ENCODE measurements at places on chromosomes 6 and 20.
A peak's percentile ranks its signal among the peaks of the same experiment; 100 is the strongest.

- DNase-seq, result peak; percentile 47
These were observed 262.1 kb downstream of the FOXC1 start for GRCh38 chr6:1871724-1872315.

- DNase-seq, result no peak
These were observed 92.9 kb downstream of the SHLD1 start for GRCh38 chr20:5843054-5843592.

GRCh38 chr20:14991023-14991422, 653.6 kb upstream of the FLRT3 start:
- DNase-seq, result no peak

DNA sequence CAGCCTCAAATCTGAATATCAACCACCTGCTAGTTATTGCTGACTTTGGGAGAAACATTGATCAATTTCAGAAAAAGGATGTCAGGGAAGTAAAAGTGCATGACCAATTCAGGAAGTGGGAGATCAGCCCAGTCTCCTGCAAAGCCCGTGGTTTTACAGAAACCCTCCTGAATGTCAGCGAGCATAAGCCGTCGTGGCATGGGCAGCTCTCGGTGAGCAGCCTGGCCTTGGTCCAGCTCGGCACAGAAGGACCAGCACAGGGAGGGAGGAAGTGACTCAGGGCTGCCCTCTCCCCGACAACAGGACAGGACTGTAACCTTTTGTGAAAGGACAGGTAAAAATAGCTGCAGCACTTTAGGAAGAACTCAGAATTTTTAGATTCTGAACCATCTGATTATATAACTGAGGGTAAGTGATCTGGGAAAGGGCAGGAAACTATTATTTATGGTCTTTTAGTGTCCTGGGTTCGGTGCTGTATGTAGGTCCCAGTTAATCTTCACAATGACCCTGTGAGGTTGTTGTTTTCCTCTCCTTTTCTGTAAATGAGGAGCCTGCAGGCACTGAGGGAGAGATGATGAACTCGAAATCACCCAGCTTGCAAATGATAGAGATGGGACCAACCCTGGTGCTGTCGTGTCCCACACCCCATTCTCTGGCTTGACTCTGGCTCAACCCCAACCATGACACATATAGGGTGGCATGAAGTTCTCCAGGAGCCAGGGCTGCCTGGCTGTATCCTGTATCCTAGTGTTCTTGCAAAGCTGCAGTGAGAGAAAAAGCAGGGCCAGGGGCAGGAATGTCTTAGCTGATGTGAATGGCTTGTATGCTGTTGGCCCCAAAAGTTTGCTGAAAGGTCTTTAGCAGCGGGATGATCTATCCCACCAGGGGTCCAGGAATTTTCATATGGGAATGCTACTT, 37.6 kb downstream of the NRN1 start:
- no peak for DNase-seq

- DNase-seq, result no peak
These were observed 12.8 kb downstream of the TEAD3 start for GRCh38 chr6:35483893-35484645.

DNA sequence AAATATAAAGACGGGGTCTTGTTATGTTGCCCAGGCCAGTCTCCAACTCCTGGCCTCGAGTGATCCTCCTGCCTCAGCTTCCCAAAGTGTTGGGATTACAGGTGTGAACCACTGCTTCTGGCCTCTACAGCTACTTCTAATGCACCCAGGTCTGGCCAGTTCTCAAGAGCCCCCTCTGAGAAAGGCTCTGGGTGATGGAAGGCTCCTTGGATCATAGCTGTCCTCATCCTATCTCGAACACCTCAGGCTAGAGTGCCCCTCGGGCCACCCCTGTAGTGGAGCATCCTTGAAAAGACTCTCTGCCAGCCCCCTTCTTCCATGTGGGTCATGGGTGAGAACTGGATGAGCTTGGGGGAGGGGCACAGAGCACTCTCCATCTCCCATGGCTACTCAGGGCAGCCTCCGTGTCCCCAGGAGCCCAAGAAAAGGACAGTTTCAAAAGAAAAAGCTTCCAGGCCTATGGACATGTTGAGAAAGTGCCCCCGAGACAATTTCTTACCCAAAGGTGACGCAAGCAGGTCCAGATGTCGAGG, 714 bp upstream of the MYLK2 start:
- DNase-seq, result no peak

DNA sequence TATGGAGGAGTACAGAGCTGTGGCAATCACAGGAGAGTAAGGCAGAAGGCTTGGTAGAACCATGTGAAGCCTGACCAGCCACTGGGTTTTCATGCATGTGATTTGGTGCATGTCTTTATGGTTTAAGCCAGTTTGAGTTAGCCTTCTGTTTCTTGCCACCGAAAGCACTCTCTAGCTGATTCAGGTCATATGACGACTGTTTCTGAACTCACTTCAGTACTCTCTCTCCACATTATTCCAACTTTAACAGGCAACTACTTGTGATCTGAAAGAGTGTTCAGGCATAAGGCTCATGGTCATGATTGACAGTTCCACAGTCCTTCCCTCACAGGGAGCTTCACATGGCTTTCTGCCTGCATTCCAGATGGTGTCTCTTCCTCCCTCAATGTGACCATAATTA, 63.3 kb upstream of the TAB2 start:
- DNase-seq, result no peak

DNA sequence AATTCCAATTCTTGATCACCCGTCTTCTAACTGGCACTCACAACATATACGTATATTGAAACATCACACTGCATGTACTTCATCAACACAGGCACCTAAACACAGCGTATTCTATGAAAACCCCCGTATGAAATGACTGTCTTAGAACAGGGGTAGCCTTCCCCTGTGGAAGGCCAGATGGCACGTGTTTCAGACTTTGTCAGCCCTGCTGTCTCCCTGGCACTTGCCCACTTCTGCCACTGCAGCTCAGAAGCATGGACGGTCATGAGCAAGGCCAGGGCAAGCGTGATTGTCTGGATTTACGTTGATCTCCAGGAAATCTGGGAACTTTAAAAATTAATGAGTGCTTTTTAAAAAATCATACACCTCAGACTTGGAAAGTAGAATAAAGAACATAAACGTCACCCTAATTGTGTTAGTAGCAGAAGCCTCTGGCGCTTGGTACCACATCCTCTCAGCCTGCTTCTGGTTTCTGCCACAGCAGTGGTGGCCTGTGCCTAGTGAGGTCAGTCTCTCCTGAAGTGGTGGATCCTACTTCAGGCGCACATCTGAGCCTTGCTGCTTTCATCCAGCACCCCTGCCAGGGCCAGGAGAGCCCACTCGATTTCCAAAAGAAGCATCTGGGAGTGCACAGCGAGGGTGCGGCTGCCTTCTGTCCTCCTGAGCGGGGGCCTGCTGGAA, 18.3 kb downstream of the PDE10A start:
- no peak for DNase-seq

DNA sequence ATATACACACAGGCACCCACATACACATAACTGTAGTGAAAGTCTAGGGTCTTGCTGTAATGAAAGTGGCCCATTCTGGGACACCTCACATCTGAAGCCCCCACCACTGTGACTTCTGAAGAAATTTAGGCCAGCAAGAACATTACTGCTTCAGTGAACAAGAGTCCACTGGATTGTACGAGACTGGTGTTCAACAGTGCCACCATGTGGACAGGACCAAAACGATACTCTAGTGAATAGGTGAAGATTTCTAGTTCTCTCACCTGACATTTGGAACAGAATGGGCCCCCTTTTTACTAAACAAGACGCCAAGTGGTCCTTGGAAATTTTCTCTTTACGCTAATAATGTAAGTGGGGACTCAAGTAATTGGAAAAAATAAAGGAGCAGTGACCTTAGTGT, 156.9 kb downstream of the MAFB start:
- DNase-seq, result peak; percentile 10

- DNase-seq, result no peak
These were observed 19.2 kb upstream of the MRPS10 start for GRCh38 chr6:42236682-42237473.

DNA sequence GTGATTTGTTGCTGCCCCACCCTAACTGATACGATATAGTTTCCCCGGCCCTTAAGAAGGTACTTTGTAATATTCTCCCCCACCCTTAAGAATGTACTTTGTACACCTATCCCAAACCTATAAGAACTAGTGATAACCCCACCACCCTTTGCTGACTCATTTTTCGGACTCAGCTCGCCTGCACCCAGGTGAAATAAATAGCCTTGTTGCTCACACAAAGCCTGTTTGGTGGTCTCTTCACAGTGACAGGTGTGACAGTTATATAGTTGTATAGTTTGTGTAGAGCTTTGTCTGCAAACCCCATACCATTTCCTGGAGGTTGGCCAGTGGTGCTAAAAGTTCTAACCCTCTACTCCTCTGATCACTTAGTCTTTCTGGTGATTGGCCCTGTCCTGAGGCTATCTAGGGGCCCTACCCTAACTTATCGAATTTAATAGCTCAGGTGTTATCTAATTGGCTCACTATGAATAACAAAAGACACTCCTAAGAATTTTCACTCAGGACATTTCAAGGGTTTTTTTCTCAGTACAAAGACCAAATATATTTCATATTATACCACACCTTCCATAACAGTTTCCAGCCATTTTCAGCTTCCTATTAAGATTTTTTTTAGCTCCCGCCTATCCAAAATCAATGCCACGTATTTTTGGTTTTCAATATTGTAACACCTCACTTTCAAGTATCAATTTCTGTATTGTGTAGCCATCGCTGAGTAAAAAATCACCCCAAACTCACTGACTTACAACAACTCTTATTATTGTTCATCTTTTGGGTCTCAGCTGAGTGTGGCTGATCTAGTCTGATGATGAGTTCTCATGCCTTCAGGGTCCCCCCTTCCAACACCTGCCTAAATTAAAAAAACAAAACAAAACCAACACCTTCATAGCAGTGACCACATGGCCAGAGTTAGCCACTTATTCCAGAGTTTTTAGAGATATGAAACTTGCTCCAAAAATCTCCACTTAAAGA, 9.8 kb upstream of the BTN1A1 start:
- no peak for DNase-seq

- no peak for DNase-seq
These were observed 696.5 kb upstream of the CITED2 start for GRCh38 chr6:140070846-140071473.

DNA sequence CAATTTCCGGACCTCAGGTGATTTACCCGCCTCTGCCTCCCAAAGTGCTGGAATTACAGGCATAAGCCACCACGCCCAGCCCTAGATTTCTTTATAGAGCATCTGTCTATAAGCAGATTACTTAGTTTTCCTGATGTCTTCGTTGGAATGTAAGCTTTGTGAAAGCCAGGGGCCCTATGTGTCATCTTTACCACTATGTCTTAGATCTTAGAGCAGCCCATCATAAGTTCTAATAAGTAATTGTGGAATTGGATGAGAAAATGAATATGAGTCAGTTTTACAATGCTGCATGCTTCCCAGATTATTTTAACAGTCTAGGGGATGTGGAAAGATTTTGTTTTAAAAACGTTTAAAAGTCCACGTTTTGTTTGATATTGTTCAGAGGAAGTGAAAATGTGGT, 9.1 kb upstream of the ZBTB2 start:
- DNase-seq, result no peak

GRCh38 chr20:45115829-45116228, 855 bp upstream of the WFDC5 start:
- DNase-seq, result no peak

DNA sequence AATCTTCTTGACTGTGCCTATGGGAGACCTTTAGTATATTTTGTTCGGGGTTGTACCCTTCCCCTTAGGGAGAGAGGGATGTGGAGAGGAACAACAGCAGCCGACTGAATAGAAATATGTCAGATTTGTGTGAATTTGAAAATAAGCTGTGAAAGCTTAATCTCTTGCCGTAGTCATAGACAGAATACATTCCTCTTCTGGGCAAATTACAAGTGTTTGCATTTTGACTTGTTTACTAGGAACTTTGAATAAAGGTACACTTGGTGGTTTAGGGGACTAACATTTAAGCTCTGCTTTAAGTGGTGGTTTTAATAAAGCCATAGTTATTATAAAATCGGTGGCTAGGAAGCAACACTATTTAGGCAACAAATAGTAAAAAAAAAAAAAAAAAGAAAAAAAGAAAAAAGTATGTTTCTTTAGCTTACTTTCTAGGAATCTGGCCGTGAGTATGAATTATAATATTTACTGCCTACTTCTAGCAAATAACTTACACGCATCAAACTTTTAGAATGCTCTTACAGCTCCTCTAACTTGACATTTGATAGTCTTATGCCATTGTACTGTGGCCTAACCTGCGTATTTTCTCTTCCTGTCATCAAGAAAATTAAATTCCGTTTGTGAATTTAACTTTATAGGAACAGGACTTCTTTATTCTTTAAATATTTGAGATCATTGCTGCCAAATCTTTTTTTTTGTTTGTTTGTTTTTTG, 65.1 kb downstream of the ZBTB2 start:
- no peak for DNase-seq

DNA sequence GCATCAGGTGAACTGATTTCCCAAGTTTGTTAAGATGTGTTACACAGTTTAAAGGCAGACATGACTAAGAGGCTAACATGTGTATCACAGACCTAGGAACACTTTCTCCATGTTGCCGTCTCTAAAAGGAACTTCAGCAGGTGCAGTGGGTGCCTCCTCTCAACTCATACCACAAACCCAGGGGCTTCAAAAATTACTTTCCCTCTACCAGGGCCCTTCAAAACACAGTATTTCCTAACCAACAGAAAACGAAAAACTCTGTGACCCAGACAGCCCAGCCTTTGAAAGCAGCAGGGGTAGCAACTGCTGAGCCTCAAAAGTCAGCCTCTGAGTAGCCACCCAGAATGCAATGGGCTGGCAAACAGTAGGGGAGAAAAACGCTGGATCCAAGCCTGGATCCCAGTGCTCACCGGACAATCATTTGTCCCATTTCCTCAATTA, 28.5 kb downstream of the B4GALT5 start:
- no peak for DNase-seq

GRCh38 chr6:90978046-90978445, 391.2 kb upstream of the MAP3K7 start:
- no peak for DNase-seq

DNA sequence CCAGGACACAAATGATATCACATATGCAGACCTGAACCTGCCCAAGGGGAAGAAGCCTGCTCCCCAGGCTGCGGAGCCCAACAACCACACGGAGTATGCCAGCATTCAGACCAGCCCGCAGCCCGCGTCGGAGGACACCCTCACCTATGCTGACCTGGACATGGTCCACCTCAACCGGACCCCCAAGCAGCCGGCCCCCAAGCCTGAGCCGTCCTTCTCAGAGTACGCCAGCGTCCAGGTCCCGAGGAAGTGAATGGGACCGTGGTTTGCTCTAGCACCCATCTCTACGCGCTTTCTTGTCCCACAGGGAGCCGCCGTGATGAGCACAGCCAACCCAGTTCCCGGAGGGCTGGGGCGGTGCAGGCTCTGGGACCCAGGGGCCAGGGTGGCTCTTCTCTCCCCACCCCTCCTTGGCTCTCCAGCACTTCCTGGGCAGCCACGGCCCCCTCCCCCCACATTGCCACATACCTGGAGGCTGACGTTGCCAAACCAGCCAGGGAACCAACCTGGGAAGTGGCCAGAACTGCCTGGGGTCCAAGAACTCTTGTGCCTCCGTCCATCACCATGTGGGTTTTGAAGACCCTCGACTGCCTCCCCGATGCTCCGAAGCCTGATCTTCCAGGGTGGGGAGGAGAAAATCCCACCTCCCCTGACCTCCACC, 42.2 kb downstream of the SIRPA start:
- no peak for DNase-seq

All from nephron progenitor cell (in vitro differentiated cells).